ENCODE measurements at places on chromosomes 11 and 22.

DNA sequence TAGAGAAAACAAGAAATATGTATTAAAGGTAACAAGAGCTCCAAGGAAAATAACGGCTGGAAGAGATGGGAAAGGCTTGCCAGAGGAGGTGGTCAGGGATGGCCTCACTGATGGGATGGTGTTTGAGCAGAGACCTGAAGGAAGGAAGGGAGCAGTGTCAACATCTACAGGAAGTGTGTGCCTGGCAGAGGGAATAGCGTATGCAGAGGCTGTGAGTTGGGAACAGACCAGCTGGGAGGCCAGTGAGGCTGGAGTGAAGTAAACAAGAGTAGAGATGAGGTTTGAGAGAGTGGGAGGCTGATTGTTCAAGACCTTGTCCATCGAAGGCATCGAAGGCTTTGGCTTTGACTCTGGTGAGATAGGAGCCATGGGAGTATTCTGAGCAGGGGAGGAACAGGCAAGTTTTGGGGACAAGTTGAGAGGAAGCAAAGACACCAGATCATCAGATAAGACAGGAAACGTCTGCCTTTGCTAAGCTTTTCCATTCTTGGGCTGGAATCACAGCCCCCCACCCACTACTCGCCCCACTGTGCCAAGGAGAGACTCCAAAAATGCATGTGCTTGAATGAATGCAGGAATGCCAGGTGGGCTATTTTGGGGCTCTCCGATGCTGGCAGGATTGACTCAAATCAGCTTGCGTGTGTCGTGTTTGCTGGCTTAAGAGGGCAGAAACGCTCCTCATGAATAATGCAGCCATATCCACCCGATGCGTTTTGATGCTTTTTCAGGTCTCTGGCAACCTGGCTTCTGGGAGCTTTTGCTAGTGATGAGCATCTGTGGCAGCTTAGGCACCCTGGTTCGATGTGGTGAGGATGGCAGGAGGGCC, 7.2 kb downstream of the SGSM1 start:
- no peak for DNase-seq

- DNase-seq = no peak
These were observed 41.7 kb downstream of the THAP12 start for GRCh38 chr11:76339221-76339620.

DNA sequence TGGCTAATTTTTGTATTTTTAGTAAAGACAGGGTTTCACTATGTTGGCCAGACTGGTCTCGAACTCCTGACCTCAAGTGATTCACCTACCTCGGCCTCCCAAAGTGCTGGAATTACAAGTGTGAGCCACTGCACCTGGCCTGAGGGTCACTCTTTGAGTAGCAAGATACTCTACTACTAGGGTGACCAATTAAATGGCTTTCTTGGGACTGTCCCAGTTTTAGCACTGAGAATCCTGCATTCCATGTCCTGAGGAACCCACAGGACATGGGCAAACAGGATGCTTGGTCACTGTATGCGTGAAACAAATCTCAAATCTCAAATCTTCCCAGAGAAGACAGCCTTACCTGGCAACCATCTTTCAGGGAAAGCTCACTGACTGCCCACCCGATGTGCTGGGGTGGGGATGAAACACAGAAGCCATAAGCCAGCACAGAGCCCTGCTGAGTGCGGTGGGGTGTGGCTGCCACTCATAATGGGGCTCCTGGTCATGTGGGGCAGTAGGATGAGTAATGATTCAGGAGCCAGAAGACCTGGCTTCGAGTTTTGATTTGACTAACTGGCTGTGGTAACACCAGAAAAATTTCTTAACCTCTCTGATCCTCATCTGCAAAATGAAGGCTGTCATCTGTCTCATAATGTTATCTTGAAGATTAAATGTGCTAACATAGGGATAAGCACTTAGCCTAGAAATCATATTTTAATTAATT, 11.5 kb downstream of the CLMP start:
- DNase-seq = no peak

- DNase-seq = no peak
These were observed 34.9 kb downstream of the PRDM11 start for GRCh38 chr11:45181193-45181888.

Measured in T follicular helper cell (primary cell).